EL (cell line): ENCODE measurements at places on chromosomes 5 and 9.

GRCh38 chr5:119187776-119188529, 117.1 kb downstream of the DMXL1 start:
- no peak for DNase-seq

GRCh38 chr9:90904706-90905478, 103.3 kb downstream of the SYK start:
- DNase-seq = no peak

GRCh38 chr9:36470643-36471290, 70.7 kb upstream of the RNF38 start:
- DNase-seq = peak; percentile 87

GRCh38 chr9:111107141-111107540, 68.9 kb upstream of the LPAR1 start:
- no peak for DNase-seq

- no peak for DNase-seq
Measured at GRCh38 chr5:135047347-135047695, 13.3 kb upstream of the PITX1 start.

GRCh38 chr5:127002390-127002789, 28.0 kb downstream of the MARCHF3 start:
- no peak for DNase-seq

- DNase-seq = peak; percentile 17
Measured at GRCh38 chr5:42767491-42768105, 11.0 kb downstream of the CCDC152 start.

GRCh38 chr9:130824643-130825350, 10.3 kb upstream of the ABL1 start:
- DNase-seq = peak; percentile 59

GRCh38 chr9:4640027-4640426, 22.1 kb upstream of the PLPP6 start:
- DNase-seq = peak; percentile 21

DNA sequence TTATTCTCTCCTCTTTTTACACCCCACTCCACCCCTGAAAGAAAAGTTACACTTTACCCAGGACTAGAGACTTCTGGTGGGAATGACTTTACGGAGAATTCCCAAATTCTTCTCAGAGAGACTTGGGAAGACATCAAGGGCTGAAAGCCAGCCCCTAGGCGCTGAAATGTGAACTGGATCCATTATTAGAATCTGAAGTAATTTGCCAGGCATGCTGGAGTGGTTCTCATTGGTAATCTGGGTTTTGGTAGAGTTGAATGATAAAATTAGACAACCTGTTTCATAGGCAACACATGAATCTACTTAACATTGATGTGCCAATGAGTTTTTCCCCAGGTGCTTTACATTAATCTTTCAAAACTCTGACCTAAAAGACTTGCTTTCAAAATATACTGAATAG, 324.8 kb downstream of the ADAMTS6 start:
- DNase-seq = no peak

DNA sequence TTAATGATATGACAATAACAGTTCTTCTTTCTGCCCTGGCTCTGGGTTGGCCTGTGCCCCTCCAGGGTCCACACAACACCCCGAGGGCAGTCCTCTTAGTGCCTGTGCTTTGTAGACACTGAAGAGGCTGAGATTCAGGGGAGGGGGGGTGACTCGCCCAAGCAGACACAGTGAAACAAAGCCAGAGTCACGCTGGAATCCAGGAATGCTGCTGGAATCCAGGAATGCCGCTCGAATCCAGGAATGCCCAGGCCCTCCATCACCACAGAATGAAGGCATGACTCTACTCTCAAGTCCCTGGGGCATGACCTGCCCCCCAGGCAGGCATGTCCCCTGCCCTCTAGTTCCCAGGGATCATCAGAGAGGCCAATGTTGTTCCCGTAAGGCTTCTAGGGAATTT, 73.1 kb downstream of the LRSAM1 start:
- DNase-seq = peak; percentile 85

GRCh38 chr5:78025540-78025939, 249.4 kb upstream of the TBCA start:
- DNase-seq = no peak

DNA sequence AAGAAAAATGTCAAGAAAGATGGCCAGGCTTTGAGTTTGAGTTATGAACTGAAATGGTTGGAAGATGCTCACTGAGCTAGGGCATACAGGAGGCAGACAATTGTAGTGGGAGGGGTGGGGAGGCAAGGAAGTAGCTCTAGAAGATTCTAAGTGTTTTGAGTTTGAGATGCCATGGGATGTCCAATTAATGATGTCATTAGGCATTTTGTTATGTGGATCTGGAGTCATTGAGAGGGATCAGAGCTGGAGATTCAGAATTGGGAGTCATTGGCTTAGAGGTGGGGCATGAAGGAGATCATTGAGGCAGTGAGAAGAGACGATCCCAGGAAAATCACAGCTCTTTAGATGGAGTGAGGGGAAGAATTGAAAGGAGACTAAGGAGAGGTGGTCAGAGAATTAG, 111.5 kb upstream of the ZNF618 start:
- no peak for DNase-seq

DNA sequence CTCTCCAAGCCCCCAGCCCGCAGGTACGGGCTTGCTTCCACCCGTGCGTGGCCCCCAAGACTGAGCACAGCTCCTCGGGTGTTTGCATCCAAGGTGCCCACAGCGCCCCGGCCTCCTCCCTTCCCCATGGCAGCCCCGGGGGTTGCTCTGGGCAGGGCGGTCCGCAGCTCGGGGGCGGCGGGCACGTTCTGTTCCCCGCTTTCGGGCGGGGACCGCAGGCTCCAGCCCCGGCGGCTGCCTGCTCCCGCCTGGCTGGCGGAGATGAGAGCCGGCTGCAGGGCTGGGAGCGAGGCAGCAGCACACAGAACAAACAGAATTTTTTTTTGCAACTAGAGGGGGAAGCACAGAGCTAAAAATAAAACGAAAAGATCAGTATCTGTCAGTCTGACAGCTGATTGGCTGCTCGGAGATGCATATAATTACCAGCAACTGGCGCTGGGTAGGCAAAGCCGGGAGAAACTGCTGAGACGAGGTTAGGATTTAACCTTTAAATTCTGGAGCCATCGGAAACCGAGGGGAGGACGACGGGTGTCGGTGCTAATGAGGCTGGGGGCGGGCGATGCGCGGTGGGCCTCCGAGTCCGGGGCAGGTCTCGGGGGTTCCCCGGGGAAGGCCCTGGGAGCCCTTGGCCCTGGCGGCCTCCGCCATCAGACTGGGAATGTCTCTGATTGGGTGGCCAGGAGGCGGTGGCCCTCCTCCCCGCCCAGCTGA, 142.7 kb upstream of the IER5L start:
- DNase-seq = peak; percentile 82
